SK-N-SH (cell line): ENCODE measurements at places on chromosomes 11 and 22. TPM values are rescaled to one million over a fixed set of nuclear protein-coding genes. Genes with fewer than 3 reads are reported as not detected.

AQP11 gene
- polyA plus RNA-seq, result 1.8 and 1.9 TPM in 2 replicates

TOB2 gene
- 6.2 and 8.3 TPM in 2 replicates for polyA plus RNA-seq

CALCA gene
- not detected in 2 replicates for polyA plus RNA-seq

PGA5 gene
- 0.23 TPM in 1 of 2 replicates, not detected in the other for polyA plus RNA-seq

TMPRSS5 gene
- polyA plus RNA-seq, result 0.28 and 0.29 TPM in 2 replicates

DNA sequence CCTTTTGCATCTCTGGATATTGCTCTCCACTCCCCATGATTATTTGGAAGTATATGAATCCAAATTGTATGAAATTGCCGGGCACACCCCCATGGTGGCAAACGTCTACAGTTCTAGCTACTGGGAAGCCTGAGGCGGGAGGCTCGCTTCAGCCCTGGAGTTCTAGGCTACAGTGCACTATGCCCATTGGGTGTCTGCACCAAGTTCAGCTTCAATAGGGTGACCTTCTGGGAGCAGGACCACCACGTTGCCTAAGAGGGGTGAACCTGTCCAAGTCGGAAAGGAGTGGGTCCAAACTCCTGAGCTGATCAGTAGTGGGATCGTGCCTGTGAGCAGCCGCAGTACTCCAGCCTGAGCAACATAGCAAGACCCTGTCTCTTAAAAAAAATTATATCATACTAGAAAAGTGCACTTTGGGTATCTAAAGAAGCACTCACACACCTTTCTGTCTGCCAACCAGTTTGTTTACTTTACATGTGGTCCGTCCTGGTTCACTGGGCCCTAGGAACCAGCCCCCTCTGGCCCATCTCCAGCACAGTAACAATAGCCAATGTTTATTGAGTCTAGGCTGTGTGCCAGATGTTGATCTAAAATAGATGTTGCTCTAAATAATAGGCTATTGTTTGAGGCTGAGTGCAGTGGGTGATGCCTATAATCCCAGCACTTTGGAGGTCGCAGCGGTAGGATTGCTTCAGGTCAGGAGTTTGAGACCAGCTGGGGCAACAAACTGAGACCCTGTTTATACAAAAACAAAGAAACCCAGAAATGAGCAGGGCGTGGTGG is 16.4 kb upstream of the KAT5 start:
- H3K27me3 ChIP-seq, result peaks cover 14% of the 10 kb centered on the region; the same call in 1 of the 2 replicates
- DNase-seq, result no peak
- no peaks in the 10 kb centered on the region for H3K4me1 ChIP-seq
- no peaks in the 10 kb centered on the region for H3K36me3 ChIP-seq
- no peak overlapping the region for H3K27ac ChIP-seq

DNA sequence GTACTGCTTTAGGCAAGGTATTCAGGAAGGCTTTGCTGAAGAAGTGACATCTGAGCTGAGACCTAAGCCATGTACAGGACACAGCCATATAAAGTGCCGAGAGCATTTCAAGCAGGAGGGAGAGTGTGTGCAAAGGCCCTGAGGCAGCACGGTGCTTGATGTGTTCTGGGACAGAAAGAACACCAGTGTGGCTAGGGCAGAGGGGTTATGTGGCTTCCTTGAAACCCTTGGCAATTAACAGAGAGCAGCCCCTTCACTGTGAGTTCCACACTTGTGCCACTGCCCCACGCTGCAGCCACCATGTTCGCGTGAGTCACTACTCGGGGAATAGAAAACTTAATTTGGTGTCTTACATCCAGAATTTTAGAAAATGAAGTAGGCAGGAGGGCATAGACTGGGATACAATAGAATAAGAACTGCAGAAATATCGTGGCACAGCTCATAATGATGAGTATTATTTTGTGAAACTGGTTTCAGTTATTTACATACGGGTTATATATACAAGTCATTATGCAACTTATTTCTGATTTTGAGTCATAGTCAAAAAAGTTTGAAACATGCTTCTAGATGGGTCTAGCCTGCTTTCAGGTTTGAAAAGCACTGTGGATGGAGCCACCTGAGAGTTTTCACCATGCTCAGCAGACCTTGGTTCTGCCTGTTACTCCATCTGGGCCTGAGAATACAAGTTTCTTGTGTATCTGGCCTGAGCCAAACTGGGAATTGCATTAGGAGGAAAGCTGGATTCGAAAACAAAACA is 11.8 kb downstream of the IL10RA start:
- no peaks in the 10 kb centered on the region for H3K27me3 ChIP-seq
- H3K36me3 ChIP-seq, result no peaks in the 10 kb centered on the region
- no peak for DNase-seq
- H3K27ac ChIP-seq, result no peak overlapping the region
- H3K4me3 ChIP-seq, result no peak overlapping the region
- no peaks in the 10 kb centered on the region for H3K4me1 ChIP-seq

DNA sequence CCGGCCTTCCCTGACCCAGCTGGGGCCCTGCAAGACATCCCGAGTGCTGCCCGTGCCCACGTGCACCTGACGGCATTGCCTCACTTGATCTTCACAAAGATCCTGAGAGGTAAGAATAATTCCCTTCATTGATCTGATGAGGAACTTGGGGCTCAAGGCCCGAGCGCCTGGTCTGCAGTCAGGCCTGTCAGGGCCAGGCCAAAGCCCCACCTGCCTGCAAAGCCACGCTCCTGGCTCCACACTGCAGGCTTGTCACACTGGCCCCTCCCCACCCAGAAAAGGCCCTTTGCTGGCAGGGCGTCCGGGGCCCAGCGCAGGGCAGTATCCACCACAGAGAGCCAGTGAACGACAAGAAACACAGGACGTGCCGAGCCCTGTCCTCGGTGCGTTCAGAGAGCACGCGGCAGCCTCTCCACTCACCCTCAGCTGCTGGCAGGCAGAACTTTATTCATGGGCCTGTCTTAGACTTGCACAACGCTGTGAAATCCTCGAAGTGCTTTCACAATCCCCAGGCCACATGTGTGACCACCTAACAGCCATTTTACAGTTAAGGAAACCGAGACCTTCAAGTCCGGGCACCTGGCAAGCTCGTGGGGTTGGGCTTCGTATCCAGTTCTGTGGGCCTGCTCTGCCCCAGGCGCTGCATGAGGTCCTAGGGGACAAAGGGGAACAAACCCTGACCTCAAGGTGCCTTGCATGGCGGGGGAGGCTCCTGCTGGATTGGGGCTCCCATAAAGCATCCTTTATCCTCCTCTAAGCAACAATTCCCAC is 14.8 kb downstream of the KIAA0930 start:
- H3K27ac ChIP-seq, result no peak overlapping the region
- H3K4me3 ChIP-seq, result no peak overlapping the region
- no peaks in the 10 kb centered on the region for H3K27me3 ChIP-seq
- DNase-seq, result no peak
- no peaks in the 10 kb centered on the region for H3K36me3 ChIP-seq

GRCh38 chr11:7642747-7643146 is 30.6 kb downstream of the CYB5R2 start:
- no peaks in the 10 kb centered on the region for H3K4me1 ChIP-seq
- no peak overlapping the region for H3K27ac ChIP-seq
- H3K27me3 ChIP-seq, result no peaks in the 10 kb centered on the region
- DNase-seq, result no peak
- no peak overlapping the region for H3K4me3 ChIP-seq

- no peak overlapping the region for H3K4me3 ChIP-seq
- peaks cover 5% of the 10 kb centered on the region; the same call in 1 of the 2 replicates for H3K27me3 ChIP-seq
- H3K4me1 ChIP-seq, result no peaks in the 10 kb centered on the region
- DNase-seq, result no peak
Observed at GRCh38 chr22:49448526-49448925, 379.1 kb downstream of the BRD1 start.

GRCh38 chr22:36922105-36922608 is 8.7 kb downstream of the CSF2RB start:
- H3K4me1 ChIP-seq, result no peaks in the 10 kb centered on the region
- H3K27me3 ChIP-seq, result no peaks in the 10 kb centered on the region; the same call in 1 of the 2 replicates

GRCh38 chr11:128697645-128698174 is 3.8 kb downstream of the FLI1 start:
- H3K27me3 ChIP-seq, result no peaks in the 10 kb centered on the region
- H3K4me3 ChIP-seq, result no peak overlapping the region
- no peaks in the 10 kb centered on the region for H3K36me3 ChIP-seq
- no peak for DNase-seq
- H3K27ac ChIP-seq, result no peak overlapping the region

DNA sequence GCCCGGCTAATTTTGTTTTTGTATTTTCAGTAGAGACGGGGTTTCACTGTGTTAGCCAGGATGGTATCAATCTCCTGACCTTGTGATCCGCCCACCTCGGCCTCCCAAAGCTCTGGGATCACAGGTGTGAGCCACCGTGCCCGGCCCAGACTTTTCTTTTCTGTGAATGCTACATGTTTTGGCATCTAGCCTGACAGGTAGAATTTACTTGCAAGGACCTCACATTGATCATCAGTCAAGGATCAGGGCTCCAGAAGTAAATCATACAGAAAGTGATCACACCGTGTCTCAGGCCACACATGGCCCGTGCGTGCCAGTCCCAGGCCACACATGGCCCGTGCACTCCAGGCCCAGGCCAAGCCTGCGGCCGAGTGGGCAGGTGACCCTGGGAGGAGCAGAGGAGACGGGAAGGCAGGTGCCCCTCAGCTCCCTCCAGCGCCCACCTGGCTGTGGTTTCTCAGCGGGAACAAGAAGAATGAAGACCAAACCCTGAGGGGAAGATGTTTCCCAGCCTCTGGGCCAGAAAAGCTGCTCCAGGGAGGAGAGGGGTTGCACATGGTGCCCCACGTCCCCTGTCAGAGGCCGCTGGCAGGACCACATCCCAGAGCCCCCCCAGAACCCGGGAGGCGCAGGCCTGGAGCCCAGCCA is 76.2 kb downstream of the BRD1 start:
- H3K4me1 ChIP-seq, result no peaks in the 10 kb centered on the region
- DNase-seq, result peak; percentile 32
- H3K36me3 ChIP-seq, result no peaks in the 10 kb centered on the region
- H3K27me3 ChIP-seq, result no peaks in the 10 kb centered on the region
- H3K27ac ChIP-seq, result no peak overlapping the region
- no peak overlapping the region for H3K4me3 ChIP-seq

DNA sequence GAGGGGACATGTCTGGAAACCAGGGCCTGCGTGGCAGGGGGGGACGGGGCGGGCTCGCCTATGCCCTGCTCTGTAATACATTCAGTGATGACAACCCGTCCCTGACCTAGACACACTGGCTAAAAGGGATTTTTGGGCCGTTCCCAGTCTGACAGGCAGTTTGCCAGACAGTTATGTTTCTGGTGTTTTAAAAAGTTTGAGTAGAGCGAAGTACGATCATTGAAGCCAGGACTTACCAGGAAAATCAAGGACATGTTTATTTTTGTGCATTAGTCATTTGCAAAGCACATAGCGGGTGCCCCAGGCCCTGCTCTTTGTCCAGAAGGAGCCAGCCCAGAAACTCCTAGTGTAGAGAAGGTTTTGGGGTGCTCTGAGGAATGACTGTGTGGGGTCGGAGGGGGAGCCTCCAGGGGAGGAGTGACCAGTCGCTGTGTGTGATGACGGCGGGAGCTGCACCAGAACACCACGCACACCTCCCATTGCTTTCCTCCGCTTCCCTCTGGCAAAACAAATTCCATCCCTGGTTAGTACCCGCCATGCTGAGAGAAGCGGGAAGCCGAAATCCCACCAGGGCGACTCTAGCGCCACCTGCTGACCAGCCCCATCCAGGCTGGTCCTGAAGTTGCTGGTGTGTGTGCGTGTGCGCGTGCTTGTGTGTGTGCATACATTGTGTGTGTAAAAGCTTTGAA is 50.8 kb downstream of the FBLN1 start:
- H3K4me3 ChIP-seq, result no peak overlapping the region
- peak; percentile 95 for DNase-seq
- H3K36me3 ChIP-seq, result peaks cover 6% of the 10 kb centered on the region
- H3K27ac ChIP-seq, result peak overlapping the region; percentile 59
- peaks cover 18% of the 10 kb centered on the region; the same call in 1 of the 2 replicates for H3K4me1 ChIP-seq
- no peaks in the 10 kb centered on the region for H3K27me3 ChIP-seq

GRCh38 chr11:34245041-34245440 is 112.8 kb downstream of the ABTB2 start:
- H3K4me1 ChIP-seq, result peaks cover 17% of the 10 kb centered on the region; the same call in 1 of the 2 replicates
- no peaks in the 10 kb centered on the region for H3K27me3 ChIP-seq
- H3K27ac ChIP-seq, result no peak overlapping the region; the same call in 1 of the 2 replicates
- no peak overlapping the region for H3K4me3 ChIP-seq
- H3K36me3 ChIP-seq, result no peaks in the 10 kb centered on the region

- no peaks in the 10 kb centered on the region for H3K36me3 ChIP-seq
- no peak for DNase-seq
- no peaks in the 10 kb centered on the region for H3K4me1 ChIP-seq
- H3K27me3 ChIP-seq, result no peaks in the 10 kb centered on the region
- no peak overlapping the region for H3K27ac ChIP-seq
- H3K4me3 ChIP-seq, result no peak overlapping the region
Observed at GRCh38 chr22:47018010-47018910, 255.8 kb downstream of the TBC1D22A start.

- H3K27ac ChIP-seq, result peak overlapping the region; percentile 63; the same call in 1 of the 2 replicates
- peaks cover 18% of the 10 kb centered on the region; the same call in 1 of the 2 replicates for H3K4me1 ChIP-seq
- no peaks in the 10 kb centered on the region for H3K27me3 ChIP-seq
- H3K4me3 ChIP-seq, result peak overlapping the region; percentile 90
Observed at GRCh38 chr11:76782531-76783293, 444 bp upstream of the TSKU start.

- no peak overlapping the region for H3K4me3 ChIP-seq
- H3K4me1 ChIP-seq, result no peaks in the 10 kb centered on the region; the same call in 1 of the 2 replicates
- H3K27me3 ChIP-seq, result no peaks in the 10 kb centered on the region
- H3K36me3 ChIP-seq, result no peaks in the 10 kb centered on the region
- H3K27ac ChIP-seq, result no peak overlapping the region
- no peak for DNase-seq
Observed at GRCh38 chr11:16881074-16881709, 133.0 kb downstream of the PLEKHA7 start.

DNA sequence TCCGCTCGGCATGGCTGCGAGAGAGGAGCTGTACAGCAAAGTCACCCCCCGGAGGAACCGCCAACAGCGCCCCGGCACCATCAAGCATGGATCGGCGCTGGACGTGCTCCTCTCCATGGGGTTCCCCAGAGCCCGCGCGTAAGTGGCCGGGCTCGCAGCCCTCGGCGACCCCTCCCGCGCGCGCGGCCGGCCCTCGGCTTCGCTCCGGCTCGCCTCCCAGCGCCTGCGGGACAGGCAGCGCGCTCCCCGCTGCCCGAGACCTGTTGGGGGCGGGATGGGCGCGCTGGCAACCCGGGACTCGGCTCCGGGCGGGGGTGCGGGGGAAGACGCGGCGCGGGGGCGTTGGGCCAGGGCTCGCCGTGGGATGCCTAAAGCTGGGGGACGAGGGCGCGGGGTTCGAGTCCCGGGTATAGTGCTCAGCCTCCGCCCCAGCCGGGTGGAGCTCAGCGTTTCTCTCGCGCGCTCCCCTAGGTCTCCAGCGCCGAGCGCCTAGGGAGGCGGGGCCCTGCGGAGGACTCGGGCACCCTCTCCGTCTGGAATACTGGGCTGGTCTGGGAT is 630 bp downstream of the UBASH3B start:
- peaks cover 4% of the 10 kb centered on the region; the same call in 1 of the 2 replicates for H3K4me1 ChIP-seq
- H3K36me3 ChIP-seq, result peaks cover 7% of the 10 kb centered on the region
- no peaks in the 10 kb centered on the region for H3K27me3 ChIP-seq
- H3K4me3 ChIP-seq, result peak overlapping the region; percentile 75
- peak overlapping the region; percentile 88 for H3K27ac ChIP-seq
